ENCODE measurements at places on chromosomes 6 and 20. TPM values are rescaled to one million over a fixed set of nuclear protein-coding genes. Genes with fewer than 3 reads are reported as not detected.

Gene SIRPB1
- 1.4 TPM for total RNA-seq

Gene TFB1M
- total RNA-seq = 149 TPM

Gene IP6K3
- total RNA-seq = 0.44 TPM

Gene PPIL4
- total RNA-seq = 67.8 TPM

Gene ZSCAN23
- 0.91 TPM for total RNA-seq

Gene ELOVL2
- 65.4 TPM for total RNA-seq

Gene BNIP5
- total RNA-seq = not detected

Gene PRICKLE4
- total RNA-seq = not detected

Gene PTCRA
- not detected for total RNA-seq

Gene BPIFB2
- 54.5 TPM for total RNA-seq

DNA sequence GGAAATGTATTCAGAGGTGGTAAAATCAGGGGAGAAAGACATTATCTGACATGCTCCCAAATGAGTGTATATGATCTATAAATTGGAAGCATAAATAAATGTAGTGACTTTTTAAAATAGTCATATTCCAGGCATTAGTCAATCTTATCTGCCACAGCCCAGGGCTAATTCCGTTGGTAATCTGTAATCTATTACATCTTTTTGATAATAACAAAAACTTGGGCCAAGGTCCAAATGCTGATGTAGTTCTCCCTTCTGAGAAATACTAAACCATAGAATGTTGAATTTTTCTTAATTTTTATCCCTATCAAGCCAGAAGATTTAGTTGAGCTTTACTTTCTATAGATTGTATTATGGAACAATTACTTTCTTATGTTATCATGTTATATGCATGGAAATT is 1279.8 kb downstream of the EPHA7 start:
- no peak for DNase-seq

GRCh38 chr6:134103006-134103405 is 50.6 kb upstream of the SLC2A12 start:
- no peak for DNase-seq

DNA sequence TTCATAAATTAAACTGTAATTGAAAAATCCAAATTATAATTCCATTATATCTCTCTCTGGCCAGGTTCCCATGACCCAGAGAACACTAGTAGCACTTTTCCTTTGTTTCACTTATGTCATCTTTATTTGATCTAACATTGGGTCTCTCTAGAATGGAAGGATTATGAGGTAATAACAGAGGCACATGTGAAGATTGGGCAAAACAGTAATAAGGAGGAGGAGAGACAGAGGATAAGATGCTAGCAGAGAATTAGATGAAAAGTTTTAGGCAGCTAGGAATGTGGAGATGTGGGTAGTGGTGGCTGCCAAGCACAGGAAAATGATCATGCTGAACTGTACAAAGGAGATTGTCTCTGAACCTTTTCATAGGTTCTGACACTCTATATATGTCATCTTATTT is 3.3 kb downstream of the TAB2 start:
- no peak for DNase-seq

DNA sequence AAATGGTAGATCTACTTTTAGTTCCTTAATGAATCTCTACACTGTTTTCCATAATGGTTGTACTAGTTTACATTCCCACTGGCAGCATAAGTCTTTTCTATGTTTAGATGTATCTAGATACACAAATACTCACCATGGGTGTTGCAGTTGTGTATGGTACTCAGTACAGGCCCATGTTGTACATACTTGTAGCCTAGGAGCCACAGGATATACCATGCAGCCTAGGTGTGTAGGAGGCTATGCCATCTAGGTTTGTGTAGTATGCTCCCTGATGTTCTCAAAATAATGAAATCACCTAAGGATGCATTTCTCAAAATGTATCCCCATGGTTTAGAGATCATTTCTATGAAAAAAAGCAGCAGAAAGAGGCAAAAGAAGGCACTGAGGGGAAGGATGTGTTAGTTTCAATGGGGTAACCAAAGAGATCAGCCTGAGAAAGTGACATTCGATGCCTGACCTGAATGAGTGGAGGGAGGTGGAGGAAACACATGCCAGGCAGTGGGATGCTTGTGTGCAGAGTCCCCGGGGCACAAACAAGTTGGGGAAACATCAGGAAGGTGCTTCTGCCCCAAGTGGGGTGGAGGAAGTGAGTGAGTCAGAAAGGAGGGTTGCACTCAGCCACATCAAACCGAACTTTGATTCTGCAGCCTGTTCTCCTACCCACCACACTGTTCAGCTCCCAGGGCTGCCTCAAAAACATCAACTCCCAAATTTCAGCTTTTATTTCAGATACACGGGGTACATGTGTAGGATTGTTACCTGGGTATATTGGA is 191.2 kb downstream of the ZNF217 start:
- no peak for DNase-seq

DNA sequence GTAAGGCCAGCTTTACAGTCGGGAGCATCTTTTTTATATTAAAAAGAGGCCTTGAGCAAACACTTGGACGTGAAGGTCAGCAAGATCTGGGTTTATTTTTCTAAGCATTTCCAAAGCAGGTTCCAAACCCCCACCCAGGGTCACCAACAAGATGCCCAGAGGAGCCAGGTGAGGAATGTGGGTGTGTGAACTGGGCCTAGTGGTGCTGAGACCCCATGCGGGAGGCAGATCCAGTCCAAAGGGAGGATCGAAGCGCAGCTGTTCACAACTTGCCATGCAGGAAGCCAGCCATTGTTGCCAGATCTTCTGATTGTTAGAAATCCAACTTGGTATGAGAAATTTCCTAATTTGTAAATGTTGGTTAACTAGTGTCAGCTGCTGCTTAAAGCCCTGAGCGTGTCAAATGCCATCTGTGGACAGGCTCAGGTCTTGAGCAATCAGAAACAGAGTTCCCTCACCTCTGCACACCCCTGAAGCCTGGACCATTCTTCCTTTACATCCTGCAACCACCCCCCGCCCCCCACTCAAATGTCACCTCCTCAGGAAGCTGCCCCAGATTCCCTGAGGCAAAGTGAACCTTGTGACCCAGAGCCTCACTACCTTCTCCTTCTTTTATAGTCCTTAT is 46.5 kb downstream of the NFATC2 start:
- no peak for DNase-seq

- DNase-seq = no peak
Observed at GRCh38 chr6:77837034-77837784, 184.4 kb downstream of the MEI4 start.

GRCh38 chr6:3747100-3747737 is 4.3 kb downstream of the PXDC1 start:
- DNase-seq = no peak

GRCh38 chr6:97055743-97056142 is 131.2 kb downstream of the KLHL32 start:
- DNase-seq = no peak

- DNase-seq = no peak
Observed at GRCh38 chr6:24778121-24778520, 3.4 kb downstream of the GMNN start.

DNA sequence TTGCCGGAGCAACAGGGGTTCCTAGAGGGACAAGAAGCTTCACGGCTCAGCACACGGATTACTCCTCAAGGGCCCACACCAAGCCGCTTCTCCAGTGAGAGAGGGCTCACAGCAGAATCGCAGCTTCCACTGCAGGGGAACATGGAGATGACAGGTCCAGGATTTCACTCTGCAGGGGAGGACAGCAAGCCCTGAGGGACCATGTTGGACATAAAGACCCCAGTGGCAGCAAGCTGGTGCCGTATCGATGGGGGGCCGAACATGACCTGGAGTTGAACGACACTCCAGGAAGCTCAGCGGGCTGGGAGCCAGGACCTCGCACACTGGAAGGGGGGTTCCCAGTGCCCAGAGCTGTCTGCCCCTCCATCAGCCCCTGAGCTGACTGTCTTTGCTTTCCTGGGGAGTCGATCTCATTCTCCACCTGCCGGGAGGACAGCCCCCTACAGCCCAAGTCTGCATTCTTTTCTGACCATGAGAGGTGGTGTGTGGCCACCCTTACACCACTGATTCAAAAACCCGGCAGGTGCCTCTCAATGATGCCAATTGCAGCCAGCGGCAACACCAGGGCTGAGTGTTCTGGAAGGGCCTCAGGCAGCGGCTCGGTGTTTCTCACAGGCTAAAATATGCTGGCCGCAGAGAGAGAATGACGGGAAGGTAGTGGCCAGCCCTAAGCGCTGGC is 194.5 kb upstream of the CDH4 start:
- no peak for DNase-seq

DNA sequence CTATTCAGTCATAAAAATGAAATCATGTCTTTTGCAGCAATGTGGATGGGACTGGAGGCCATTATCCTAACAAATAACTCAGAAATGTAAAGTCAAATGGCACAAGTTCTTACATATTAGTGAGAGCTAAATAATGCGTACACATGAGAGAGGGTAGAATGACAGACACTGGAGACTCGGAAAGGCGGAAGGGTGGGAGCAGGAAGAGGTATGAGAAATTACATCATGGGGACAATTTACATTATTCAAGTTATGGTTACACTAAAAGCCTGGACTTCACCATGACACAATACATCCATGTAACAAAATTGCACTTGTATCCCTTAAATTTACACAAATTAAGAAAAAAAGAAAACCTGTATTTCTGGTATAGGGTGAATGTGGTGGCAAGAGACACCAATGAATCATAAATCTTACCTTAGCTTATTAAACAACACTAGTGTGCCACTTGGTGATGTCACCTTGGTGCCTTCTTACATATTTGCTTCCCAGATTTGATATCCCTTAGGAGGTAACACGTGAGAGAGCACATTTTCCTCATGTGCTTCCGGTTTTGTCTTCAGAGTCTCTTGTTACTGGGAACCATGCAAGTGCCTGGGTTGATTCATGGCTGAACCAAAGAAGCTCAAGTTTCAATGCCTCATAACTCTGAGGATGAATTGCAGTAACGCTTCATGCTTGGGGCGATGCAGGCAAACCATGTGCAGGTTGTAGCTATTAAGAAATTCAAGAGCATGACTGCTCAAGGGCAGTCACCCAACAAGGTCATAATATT is 84.6 kb downstream of the DCDC2 start:
- no peak for DNase-seq

- no peak for DNase-seq
Observed at GRCh38 chr20:8515810-8516435, 383.9 kb downstream of the PLCB1 start.

GRCh38 chr6:157405986-157406385 is 25.0 kb downstream of the ZDHHC14 start:
- no peak for DNase-seq

GRCh38 chr20:25543068-25543467 is 42.3 kb downstream of the NINL start:
- DNase-seq = peak; percentile 33

DNA sequence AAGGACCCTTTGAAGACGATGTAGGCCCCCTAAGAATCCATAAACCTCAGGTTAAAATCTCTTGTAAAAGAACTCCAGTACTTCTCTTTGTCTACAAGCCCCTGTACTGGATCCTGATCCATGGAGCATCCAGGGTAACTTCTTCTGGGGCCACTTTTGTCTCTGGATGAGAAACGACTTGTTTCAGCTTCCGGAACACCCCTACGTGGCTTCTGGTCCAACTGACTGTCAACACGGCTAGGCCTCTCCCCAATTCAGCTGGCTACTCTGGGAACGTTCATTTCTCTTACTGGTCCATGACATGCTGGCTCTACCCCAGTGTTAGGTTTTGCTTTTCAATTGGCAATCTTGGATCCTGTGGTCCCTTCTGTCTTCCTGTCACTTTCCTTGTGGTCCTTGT is 198.0 kb downstream of the BACH2 start:
- DNase-seq = no peak

DNA sequence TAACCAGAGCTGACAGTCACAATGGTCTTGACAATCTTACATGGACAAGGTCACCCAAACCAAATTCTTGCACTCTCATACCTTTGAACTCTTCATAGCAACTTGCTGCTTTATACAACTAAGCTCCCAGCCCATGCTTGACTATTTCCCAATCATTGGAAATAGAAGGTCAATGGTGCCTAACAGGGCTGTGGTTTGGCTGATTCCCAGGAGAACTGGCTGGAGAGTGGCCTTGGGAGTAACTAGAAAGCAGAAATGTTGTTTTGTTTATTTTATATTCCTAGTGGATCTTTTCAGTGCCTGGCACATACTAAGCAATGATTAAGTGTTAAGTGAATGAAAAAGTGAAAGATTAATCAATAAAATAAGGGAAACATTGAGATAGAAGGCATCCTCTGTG is 3.0 kb downstream of the SPINT4 start:
- peak; percentile 96 for DNase-seq

GRCh38 chr6:30821862-30822784 is 62.2 kb upstream of the DDR1 start:
- DNase-seq = peak; percentile 70

- no peak for DNase-seq
Observed at GRCh38 chr20:605237-605636, 4.9 kb downstream of the TCF15 start.

- no peak for DNase-seq
Observed at GRCh38 chr20:48586730-48587129, 241.1 kb downstream of the PREX1 start.

DNA sequence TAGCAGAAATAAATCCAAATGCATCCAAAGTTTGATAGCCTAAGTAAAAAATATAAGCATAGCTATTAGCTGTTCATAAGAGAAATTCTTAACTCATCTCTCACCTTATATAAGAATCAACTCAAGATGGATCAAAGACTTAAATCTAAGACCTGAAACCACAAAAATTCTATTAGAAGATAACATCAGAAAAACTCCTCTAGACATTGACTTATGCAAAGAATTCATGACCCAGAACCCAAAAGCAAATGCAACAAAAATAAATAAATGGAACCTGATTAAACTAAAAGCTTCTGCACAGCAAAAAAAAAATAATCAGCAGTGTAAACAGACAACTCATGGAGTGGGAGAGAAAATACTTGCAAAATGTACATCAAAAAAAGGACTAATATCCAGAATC is 184.3 kb downstream of the TFAP2A start:
- DNase-seq = no peak

DNA sequence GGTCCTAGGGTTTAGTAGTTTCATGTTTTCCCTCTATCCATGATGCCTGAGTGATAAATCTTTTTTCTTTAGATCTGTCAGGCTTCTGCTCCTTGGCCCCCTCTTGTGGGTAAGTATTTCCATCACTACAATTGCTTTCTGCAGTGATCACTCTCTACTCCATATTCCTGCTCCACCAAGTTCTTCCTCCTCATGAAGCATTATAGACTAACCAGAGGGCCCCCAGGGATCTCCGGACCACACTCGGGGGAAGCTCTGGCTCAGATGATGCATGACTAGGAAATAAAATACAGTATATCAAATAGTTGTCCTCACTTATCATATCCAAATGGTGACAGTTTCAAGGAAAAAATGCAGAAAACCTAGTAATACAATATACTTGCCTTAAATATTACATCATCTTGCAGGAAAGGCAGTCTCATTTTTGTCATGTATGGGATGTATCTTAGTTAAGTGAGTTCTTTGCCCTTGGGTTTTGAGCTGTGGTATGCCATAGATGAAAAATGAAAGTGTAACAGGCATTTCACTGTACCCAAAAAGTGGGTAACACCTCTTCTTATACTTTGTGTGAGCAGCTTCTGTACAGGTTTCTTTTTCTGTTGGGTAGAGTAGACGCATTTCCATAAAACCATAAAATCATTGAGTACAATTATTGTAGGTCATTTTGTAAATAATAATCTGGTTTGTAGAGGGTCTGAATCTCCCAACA is 200.9 kb upstream of the EYA4 start:
- peak; percentile 54 for DNase-seq

- DNase-seq = no peak
Observed at GRCh38 chr20:60036746-60037499, 78.7 kb downstream of the CDH26 start.

- DNase-seq = no peak
Observed at GRCh38 chr6:104572901-104573300, 286.8 kb downstream of the HACE1 start.
